ENCODE measurements at places on chromosomes 2 and 18.

GRCh38 chr2:51959696-51960095, 927.8 kb upstream of the NRXN1 start:
- no peak for DNase-seq

DNA sequence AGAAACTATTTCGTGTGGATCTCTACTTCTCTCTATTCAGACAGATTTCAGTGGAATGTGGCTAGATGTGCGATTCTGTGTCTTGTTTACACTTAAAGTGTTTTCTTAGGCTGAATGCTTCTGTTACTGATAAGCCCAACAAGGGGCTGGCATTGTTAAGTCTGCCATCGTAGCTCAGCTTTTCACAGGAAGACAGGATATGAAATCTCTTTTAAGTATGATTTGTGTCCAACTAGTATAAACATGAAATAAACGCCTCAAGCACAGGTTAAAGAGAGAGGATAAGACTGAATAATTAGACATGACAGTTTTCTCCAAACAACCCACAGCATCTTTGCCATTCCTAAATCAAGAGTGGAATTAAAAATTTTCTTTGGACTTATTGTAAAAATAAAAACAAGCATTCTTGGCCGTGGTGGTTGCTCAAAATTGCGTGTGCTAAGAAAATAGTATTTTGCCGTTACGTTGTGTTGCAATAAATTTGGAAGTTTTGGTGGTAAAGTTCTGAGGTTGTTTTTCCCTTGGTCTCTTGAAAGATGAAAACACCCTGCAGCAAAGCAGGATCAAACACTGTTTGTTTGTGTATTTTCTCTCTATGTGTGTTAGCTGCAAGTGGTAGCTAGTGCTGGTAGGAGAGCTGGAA, 1.0 kb downstream of the VIT start:
- DNase-seq, result no peak

DNA sequence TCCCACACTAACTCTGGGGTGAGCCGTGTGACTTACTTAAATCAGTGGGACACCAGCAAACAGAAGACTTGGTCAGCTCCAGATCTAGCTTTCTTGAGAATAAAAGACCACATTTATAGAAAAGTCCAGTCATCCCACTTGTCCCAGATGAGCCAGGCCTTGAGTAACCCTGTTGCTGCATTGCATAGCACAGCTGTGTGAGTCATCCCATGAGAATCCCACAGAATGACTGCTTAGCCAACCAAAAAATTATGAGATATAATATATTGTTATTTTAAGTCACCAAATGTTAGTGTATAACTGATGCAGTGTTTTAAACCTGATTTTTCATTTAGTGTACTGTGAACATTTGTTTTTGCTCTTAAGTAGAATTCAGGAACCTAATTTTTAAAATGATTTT, 94.2 kb upstream of the FSHR start:
- peak; percentile 89 for DNase-seq

DNA sequence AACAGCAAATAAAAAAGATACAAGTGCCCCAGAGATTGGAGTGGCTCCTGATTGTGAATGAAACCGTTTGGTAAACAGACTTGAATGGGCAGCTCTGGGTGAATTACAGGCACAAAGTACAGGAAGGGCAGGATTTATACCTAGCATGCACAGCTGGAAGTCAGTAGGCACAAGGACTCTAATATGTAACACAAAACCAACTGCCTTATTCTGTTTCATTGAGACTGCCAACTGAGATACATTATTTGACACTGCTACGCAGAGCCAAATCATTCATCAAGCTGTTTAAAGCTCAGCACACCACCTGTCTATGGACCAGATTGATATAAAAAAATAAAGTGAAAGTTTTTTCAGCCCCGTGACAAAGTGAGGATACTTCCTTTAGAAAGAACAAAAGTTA, 541.2 kb downstream of the NUP35 start:
- DNase-seq, result no peak

GRCh38 chr2:27282892-27283291, 663 bp downstream of the TRIM54 start:
- DNase-seq, result no peak

DNA sequence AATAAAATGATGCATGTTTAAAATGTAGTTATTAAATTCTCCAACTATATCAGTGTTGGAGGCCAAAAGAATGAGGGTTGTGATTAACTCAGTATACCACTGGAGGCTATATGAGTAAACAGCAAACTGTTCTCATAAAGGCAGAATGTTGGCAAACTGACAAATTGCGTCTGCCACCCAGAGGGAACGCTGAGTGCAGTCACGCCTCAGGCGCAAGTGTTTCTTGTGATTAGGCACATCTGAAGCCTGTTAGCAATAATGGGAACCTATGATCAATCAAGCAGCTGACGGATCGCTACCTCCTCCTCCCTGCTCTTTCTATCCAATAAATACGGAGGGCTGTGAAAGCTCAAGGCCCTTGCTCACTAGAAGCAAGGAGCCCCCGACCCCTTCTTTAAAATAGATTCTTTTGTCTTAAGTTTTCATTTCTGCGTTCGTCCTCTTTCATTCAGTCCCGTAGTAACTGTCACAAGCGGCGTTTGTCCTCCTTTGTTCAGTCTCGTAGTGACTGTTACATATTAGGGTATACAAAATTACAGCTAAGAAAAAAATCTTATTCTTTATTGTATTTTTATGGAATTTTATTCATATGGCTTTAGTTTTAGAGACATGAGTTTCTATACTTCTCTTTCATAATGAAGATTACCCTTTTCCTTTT, 16.3 kb upstream of the RMND5A start:
- peak; percentile 65 for DNase-seq

GRCh38 chr18:778194-778927, 33.7 kb downstream of the YES1 start:
- no peak for DNase-seq

DNA sequence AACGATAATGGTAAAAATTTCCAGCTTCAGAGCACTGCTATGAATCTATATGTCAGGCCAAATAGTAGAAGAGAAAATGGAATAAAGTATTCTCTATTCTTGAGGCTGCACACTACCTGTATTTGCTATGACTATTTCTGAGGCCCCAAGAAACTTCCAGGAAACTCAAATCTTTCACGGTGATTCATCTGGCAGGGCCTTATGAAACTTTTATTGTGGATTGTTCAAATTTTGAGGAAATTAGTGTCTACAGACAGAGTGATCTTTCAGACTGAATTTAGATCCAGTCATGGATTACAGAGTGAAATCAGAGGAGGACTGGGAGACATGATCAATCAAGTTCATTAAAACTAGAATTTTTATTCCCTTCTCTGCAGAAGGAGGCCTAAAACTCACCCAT, 4.1 kb upstream of the VSNL1 start:
- no peak for DNase-seq

DNA sequence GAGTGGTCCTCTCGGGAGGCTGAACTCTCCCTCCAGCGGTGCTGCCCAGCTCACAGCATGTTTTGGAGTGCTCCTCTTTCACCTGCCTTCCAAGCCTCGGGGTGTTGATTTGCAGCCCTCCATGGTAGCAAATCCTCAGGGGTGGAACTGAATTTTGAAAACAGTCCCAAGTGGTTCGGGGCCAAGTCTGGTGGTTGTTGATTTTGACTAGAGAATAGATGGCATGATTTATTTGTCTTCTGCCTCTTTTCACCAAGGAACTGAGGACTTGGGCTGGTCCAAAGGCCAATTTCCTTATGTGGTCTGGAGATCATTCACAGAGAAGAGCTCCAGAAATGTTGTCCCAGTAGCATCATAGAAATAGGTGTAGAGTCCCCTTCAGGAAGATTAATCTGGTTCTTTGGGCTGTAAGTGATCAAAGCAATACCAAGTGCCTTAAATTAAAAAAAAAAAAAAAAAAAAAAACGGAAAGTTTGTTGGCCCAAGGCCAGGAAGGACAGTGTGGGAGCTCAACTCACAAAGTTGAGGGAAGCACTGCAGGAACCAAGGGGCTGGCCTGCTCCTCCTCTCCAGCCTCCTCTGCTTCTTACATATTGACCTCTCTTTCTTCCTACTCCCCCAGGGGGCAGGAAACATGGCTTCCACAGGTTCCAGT, 2.5 kb upstream of the DES start:
- DNase-seq, result no peak

GRCh38 chr2:172995323-172996244, 80.1 kb upstream of the MAP3K20 start:
- DNase-seq, result peak; percentile 33

- DNase-seq, result no peak
Observed at GRCh38 chr2:209523867-209524266, 100.0 kb downstream of the MAP2 start.

GRCh38 chr18:46588971-46589660, 67.9 kb downstream of the LOXHD1 start:
- DNase-seq, result no peak

DNA sequence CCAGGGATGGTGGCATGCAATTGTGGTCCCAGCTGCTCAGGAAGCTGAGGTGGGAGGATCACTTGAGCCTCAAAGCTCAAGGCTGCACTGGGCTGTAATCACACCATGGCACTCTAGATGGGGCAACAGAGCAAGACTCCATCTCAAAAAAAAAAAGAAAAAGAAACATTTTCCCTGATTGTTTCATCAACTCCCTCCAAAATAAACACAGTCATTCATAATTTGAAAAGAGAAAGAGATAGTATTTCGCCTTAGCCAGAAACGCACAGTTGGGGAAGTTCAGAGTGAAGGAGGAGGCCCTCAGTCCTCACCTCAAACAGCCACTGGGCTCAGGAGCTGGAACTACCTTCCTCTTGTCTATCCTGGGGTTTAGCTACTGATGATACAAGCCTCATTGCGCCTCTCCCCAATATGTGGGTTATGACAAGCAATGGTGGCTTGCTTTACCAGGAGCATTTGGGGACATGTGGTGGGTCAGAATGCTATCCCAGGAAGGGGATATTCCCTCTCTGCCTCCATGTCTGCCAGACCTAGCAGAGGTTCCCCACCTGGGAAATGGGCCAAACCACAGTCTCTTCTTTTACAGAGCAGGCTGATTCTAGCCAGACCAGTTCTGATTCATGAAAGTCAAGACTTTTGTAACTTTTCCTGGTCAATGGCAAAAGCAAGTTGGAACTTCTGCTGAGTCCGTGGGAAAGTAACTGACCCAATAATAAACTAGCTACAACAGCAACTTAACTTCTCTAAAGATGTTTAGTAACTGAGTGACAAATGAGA, 22.2 kb upstream of the TMEM87B start:
- no peak for DNase-seq

DNA sequence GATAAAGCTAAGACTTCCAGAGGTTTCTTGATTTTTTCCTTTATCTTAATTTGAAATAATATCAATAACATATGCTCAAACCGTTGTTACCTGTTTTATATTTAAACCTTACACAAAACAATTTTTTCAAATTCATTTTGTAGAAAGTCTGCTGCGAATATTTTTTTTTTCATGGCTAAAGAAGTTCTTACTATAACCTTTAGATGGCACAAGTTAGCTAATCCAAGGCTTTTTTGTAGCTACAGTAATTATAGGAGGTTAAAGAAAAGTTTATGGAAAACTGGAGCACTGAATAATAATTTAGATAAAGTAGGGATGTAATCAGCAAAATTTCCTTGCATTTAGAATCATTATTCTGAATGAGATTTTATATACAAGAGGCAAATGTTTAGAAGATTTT, 78.0 kb upstream of the PNPT1 start:
- DNase-seq, result peak; percentile 62

DNA sequence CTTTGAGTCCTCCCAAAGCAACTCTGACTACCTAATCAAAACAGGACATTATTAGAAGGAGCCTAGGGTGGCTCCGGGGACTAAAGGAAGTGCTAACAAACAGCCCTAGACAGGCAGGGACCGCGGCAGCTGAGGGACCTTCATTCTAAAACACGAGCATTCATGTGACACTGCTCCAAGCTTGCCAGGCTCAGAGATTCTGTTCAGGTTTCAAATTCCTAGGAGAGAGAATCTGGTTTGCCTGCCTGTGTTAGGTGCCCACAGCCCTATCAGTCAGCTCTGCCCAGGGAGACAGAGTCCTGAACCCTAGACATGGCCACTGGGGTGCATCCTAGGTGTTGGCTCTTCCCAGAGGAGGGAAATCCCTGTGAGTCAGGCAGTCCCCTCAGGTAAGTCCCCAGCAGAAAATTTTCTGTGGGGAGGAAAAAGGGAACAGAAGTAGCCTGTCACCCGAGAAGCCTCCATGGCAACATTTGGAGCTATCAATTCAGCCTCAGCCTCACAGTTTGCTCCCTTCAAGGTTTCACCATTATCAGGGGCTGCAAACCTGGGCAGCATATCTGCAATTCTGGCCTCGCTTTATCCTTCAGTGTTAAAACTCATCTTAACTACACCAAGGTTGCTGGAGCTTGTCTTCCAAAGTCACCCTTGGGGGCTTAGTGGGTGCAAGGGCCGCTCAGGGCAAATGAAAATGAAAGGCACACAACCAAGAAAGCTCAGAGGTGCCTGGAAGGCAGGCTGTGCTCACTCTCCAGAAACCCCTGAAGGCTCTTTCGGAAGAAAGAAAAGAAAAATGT, 28.6 kb downstream of the PCBP1 start:
- no peak for DNase-seq

DNA sequence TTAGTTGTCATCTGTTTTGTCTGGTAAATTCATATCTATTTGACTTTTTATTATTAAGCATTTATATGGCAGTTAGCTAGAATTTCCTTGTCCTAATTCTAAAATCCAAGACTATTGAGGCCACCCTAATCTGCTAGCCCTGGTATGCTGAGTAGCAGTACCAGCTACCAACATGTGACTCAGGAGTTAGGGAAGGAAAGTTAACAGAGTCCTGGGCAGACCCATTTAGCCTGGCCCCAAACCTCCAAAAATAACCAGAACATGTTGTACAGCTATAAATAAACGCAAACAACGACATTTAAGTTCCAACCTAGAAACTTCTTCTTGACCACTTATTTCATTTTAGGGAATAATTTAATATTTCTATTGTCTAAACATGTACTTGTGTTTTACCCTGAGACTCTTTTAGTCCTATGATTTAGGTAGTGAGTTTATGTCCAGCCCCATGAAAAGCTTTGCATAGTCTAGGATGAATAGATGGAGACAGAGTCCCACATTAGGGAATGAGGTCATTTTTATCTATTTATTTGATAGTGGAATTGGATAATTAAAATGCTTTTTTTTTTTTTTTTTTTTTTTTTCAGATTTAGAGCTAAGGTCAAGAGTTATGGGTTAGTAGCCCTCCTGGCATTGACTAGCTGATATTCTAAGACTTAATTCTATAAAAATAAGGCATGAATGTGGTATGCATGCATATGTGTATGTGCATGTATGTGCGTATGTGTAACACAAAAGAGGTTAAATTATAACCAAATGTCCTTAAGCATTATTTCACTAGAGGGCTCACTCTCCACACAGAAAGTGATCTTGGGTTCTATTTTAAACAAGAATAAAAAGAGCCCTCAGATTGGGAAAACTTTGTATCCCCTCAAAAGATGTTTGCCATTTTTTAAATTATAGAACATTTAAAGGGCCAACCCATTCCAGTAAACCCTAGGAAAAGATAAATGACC, 160.1 kb upstream of the MAPRE2 start:
- peak; percentile 12 for DNase-seq

Measured in RKO (cell line).